ENCODE measurements at places on chromosomes 16 and 17. TPM values are rescaled to one million over a fixed set of nuclear protein-coding genes. Genes with fewer than 3 reads are reported as not detected.
A peak's percentile ranks its signal among the peaks of the same experiment; 100 is the strongest.

GRCh38 chr17:61617330-61617729 lies 26.3 kb upstream of the NACA2 start:
- DNase-seq = no peak
- no peak overlapping the region for H3K27ac ChIP-seq
- no peaks in the 10 kb centered on the region for H3K36me3 ChIP-seq
- H3K27me3 ChIP-seq = no peaks in the 10 kb centered on the region
- H3K4me1 ChIP-seq = no peaks in the 10 kb centered on the region

- H3K27me3 ChIP-seq = no peaks in the 10 kb centered on the region
- DNase-seq = no peak
- no peaks in the 10 kb centered on the region for H3K36me3 ChIP-seq
- H3K4me3 ChIP-seq = no peak overlapping the region
- no peak overlapping the region for H3K27ac ChIP-seq
These were observed 82.2 kb downstream of the AXIN2 start for GRCh38 chr17:65479282-65479681.

- H3K27me3 ChIP-seq = no peaks in the 10 kb centered on the region
- H3K4me3 ChIP-seq = no peak overlapping the region
- H3K4me1 ChIP-seq = no peaks in the 10 kb centered on the region
- no peak overlapping the region for H3K27ac ChIP-seq
- no peak for DNase-seq
These were observed 479.1 kb upstream of the RBFOX1 start for GRCh38 chr16:6853565-6853964.

DNA sequence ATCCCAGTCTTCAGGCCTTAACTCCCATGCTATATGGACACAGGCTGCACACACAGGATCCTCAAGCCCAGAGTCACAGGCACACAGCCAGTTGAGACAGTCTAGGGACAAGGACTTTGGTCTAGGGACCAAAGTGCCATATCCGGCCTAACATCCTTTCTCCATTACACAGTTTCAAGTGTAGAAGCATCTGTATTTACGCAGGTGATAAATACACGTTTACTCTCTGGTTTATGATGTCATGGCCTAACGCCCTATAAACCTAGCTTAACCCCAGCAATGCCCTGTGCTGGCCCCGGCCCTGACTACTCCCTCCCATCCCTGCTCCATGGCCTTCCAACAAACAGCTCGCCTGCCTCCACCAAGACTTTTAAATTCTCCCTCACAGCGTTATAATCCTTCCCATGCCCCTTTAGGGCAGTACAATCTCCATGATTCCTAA lies 17.1 kb downstream of the CUEDC1 start:
- no peak overlapping the region for H3K4me3 ChIP-seq
- H3K4me1 ChIP-seq = peaks cover 23% of the 10 kb centered on the region
- DNase-seq = no peak
- no peaks in the 10 kb centered on the region for H3K36me3 ChIP-seq

- no peaks in the 10 kb centered on the region for H3K4me1 ChIP-seq
- no peak overlapping the region for H3K27ac ChIP-seq
- DNase-seq = no peak
- no peak overlapping the region for H3K4me3 ChIP-seq
- H3K36me3 ChIP-seq = no peaks in the 10 kb centered on the region
- no peaks in the 10 kb centered on the region for H3K27me3 ChIP-seq
These were observed 28.4 kb upstream of the EMP2 start for GRCh38 chr16:10608687-10609401.

- H3K27ac ChIP-seq = no peak overlapping the region
- no peak overlapping the region for H3K4me3 ChIP-seq
- H3K36me3 ChIP-seq = no peaks in the 10 kb centered on the region
These were observed 98.1 kb downstream of the SDK2 start for GRCh38 chr17:73546114-73546513.

- no peak for DNase-seq
- no peaks in the 10 kb centered on the region for H3K27me3 ChIP-seq
- H3K4me1 ChIP-seq = no peaks in the 10 kb centered on the region
- no peak overlapping the region for H3K27ac ChIP-seq
These were observed 22.3 kb downstream of the MYH11 start for GRCh38 chr16:15834502-15834901.

- DNase-seq = no peak
- no peak overlapping the region for H3K4me3 ChIP-seq
- H3K27me3 ChIP-seq = no peaks in the 10 kb centered on the region
- H3K36me3 ChIP-seq = no peaks in the 10 kb centered on the region
These were observed 19.2 kb downstream of the FAM234A start for GRCh38 chr16:253833-254232.

DNA sequence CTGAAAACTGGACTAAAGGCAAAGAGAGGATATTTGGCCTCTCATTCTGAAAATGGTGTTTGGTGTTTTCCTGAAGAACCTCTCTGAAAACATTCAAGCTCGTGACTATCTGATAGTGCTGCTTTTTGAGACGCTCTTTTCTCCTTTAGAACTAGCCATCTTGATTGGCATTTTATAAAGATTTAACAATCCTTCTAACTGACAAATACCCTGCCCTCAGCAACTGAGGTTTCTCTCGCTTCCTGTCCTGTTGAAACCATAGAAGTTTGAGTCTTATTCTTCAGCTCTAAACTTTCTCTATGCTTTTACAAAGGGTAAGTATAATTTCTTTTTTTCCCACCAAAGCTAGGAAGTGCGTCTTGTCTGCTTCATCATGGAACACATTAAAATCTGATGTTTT lies 13.3 kb downstream of the CNEP1R1 start:
- no peak overlapping the region for H3K4me3 ChIP-seq
- no peak overlapping the region for H3K27ac ChIP-seq
- H3K27me3 ChIP-seq = no peaks in the 10 kb centered on the region
- H3K4me1 ChIP-seq = no peaks in the 10 kb centered on the region
- no peaks in the 10 kb centered on the region for H3K36me3 ChIP-seq

DNA sequence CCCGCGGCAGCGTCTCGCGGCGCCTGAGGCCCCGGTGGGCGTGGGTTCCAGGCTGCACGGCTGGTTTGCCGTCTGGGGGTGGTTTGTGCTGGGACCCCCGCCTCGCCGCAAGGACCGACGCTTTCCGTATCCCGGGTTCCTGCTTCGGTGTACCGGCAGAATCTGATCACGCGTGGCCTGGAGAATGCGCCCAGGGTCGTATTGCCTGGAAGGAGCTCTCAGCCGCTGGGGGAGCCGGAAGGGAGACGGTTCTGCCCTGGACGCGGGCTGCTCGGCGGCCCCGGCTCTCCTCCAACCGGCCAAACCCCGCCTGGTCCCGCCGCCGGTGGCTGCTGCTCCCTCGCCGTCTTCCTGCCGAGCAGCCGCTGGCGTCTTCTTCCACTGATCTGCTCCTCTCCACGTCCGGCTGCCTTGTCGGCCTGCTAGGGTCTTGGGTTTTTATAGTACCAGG lies 39.8 kb downstream of the ZNF778 start:
- peak overlapping the region; percentile 52 for H3K4me3 ChIP-seq
- H3K27me3 ChIP-seq = peaks cover 10% of the 10 kb centered on the region
- H3K4me1 ChIP-seq = no peaks in the 10 kb centered on the region

GRCh38 chr16:66344533-66345145 lies 21.9 kb upstream of the CDH5 start:
- no peak overlapping the region for H3K4me3 ChIP-seq
- H3K36me3 ChIP-seq = no peaks in the 10 kb centered on the region
- no peak for DNase-seq

- H3K27me3 ChIP-seq = no peaks in the 10 kb centered on the region
- H3K4me1 ChIP-seq = no peaks in the 10 kb centered on the region
- no peak for DNase-seq
- H3K36me3 ChIP-seq = no peaks in the 10 kb centered on the region
- H3K4me3 ChIP-seq = no peak overlapping the region
These were observed 144.1 kb upstream of the KCNJ18 start for GRCh38 chr17:21548236-21548635.

DNA sequence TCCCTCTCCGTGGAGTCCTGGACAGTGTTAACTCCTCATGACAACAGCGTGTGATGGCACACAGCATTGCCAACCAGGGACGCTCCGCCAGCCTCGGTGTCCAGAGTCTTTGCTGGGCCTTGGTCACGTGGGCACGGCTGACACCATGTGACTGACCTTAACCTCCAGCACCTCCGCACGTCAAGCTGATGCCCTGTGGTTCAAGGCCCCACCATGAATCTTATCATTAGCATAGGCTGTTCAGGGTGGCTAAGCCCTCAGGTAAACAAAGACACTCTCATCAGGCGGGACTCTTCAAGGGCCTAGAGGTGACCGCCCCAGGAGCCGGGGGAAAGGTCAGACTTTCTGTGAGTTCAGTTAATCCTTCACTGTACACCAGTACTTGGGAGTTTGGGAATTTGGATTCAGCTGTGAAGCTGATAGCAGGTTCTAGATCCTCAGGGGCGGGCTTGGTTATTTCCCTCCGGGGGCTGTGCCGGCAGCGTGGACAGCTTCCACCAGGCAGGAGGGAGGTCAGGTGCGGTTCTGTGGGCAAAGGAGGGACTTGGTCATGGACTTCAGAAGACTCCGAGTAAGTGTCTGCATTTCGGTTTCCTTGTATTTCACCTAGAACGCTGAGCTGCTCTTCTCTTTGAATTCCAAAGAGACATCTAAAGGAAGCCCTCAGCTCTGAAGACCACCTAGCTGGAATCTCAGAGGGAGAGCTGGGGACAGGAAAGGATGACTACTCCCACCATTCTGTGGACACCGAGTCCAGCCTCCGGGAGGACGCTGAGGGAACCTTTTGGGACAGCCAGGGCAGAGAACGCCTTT lies 195.5 kb upstream of the CIBAR2 start:
- no peaks in the 10 kb centered on the region for H3K4me1 ChIP-seq
- no peaks in the 10 kb centered on the region for H3K27me3 ChIP-seq
- H3K36me3 ChIP-seq = no peaks in the 10 kb centered on the region

DNA sequence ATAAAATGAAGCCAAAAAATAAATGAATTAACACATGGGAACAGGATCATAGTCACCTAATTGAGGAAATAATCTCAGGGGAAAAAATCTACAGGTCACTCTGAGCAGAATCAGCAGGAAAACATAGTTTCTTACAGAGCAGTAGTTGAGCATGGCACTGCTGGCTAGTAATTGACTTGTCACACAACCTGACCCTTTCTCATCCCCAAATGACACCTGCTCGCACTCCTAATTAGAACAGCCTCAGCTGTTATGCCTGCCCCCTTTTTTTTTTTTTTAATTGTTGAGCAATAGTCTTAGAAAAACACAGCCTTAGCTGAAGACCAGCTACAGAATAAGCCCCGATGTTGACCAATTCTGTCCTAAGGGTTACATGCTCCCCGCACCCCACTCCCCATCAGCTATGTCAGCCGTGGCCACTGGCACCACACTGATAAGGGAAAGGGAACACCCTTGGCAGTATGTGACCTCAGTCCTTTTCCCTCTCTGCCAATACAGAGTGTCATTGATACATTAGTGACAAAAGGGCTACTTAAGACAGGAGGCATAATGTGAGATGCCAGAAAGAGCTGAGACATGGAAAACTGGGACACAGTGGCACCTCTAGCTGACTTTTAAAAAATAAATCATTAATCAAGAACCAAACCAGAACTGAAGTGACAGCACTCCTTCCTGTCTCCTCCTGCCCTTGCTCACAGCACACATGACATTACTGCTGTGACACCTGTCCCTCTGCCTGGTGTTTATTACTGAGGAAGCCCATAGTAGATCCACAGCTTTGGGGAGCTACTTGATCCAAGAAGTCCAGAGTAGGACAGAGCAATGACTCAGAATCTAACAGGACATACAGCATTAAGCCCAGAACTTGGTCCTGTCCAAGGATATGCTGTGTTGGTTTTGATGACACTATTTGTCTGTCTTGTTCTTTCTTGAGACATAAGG lies 41.7 kb downstream of the WDR59 start:
- H3K36me3 ChIP-seq = no peaks in the 10 kb centered on the region
- no peak overlapping the region for H3K27ac ChIP-seq
- DNase-seq = no peak
- no peak overlapping the region for H3K4me3 ChIP-seq

DNA sequence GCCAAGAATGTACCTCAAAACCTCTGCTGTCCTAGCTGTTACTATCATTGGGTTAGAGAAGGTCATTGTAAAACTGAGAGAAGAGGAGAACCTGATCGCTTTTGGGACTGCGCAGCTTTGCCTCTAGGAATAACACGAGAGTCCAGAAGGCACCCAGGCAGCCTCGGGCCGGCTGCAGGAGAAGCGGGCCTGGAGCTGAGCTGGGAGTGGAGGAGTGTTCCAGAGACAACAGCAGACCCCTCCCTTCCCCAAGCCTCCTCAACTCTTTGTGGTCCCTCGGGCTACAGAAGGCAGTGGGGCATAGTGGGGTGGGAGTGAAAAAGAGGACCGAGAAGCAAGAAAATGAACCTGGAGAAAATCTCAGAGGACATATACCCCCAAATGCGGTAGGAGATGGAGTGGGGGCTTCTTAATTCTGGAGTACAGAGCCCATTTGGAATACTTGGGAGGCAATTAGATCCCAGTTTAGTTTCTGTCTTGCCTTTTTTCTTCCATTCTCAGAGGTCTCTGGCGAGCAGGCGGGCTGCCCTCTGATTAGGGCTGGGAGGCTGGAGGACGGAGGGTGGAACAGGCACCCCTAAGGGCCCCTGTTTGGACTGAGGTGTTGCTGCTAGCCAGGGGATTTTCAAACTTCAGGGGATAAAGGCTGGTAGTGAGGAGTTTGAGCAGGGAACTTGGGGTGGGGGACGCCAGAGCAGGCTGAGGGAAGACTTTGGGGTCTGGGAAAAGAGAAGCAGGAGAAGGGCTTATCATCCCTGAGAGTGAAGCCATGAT lies 13.3 kb upstream of the HOXB2 start:
- H3K36me3 ChIP-seq = no peaks in the 10 kb centered on the region
- H3K27ac ChIP-seq = peak overlapping the region; percentile 92
- H3K27me3 ChIP-seq = no peaks in the 10 kb centered on the region
- no peak for DNase-seq

DNA sequence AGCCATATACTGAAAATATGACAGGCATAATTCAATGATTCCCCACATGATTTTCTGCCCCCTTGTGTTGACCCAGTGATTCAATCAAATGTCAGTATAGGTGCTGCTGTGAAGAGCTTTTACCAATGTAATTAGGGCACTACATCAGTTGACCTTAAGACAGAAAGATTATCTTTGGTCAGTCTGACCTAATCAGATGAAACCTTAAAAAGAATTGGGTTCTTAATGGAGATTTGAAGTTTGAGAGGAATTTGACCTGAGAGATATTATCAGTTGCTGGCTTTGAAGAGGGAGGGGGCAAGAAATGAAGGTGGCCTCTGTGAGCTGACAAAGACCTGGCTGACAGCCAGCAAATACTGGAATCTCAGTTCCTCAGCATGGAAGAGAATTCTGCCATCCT lies 358.7 kb upstream of the CA10 start:
- no peak overlapping the region for H3K4me3 ChIP-seq
- no peaks in the 10 kb centered on the region for H3K4me1 ChIP-seq
- DNase-seq = no peak

- no peak overlapping the region for H3K4me3 ChIP-seq
- no peaks in the 10 kb centered on the region for H3K27me3 ChIP-seq
- DNase-seq = no peak
- H3K36me3 ChIP-seq = no peaks in the 10 kb centered on the region
These were observed 29.5 kb downstream of the METTL16 start for GRCh38 chr17:2482218-2482617.

Gene TBC1D3
- not detected for total RNA-seq

Gene CD19
- not detected for total RNA-seq

Gene DRC7
- total RNA-seq = not detected

Gene EVI2A
- 34.2 TPM for total RNA-seq

Gene TPSG1
- 0.73 TPM for total RNA-seq

Gene NPIPA5
- 6.0 TPM for total RNA-seq

Gene CAVIN1
- 306 TPM for total RNA-seq

Gene SPDYE4
- total RNA-seq = not detected

Gene SLFN14
- total RNA-seq = not detected

Gene ABCC12
- total RNA-seq = not detected

Gene NCBP3
- total RNA-seq = 21.6 TPM

Gene PTGES3L
- total RNA-seq = 0.44 TPM

Gene PRKCB
- 5.3 TPM for total RNA-seq

All from breast epithelium (tissue), 4 donors.